ENCODE measurements at places on chromosomes 12 and 14.

GRCh38 chr12:5268424-5269210 lies 163.3 kb upstream of the NTF3 start:
- no peak for DNase-seq

GRCh38 chr12:57896115-57896433 lies 45.3 kb upstream of the ATP23 start:
- no peak for DNase-seq

DNA sequence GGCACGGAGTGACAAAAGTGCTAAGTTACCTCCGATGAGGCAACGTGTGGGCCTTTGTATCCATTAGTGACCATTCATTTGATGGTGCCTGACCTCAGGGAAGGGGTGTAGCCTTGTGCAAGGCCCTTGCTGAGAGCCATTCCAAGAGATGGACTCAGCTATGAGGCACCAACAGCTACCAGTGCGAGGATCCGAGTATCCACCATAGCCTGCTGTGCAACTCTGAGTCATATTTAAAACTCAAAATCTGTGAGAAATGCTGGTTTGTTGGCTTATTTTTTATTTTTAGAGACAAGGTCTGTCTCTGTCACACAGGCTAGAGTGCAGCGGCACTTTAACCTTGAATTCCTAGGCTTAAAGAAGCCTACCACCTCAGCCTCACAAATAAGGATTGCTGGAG lies 25.1 kb upstream of the WNK1 start:
- DNase-seq, result no peak

DNA sequence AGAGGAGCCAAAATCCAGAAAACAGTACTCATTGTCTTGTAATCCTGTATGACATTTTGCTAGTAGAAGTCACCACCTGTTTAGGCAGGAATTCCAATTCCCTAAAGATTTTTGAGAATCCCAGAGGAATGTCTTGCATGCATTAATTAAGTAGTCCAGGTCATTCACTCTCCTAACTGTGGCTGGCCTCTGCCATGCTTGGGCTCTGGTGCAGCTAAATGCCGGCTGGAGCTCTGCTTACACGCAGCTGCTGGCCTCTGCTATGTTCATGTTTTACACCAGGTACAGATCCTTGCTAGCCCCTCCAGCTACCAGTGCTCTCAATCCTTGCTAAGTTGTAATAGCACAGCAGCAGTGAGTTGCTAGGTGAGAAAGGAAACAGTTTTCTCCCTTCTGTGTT lies 16.3 kb upstream of the HIF1A start:
- peak; percentile 84 for DNase-seq

- DNase-seq, result no peak
These were observed 9.4 kb downstream of the WASHC4 start for GRCh38 chr12:105116969-105117368.

DNA sequence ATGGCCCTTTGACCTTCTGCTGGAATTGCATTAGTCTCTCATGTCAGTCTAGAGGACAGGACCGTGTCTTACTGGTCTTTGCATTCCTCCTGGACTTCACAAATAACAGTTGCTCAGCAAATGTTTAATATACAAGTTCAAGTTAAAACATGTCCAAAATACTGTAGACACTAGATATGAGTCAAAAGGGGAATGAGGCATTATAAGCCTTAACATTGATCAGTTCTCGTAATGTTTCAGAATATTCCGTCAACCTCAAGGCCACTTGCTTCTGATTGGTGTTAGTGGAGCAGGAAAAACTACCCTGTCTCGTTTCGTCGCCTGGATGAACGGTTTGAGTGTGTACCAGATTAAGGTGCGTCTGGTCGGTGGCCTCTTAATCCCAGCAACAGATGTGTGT lies 59.9 kb downstream of the HSP90AA1 start:
- DNase-seq, result no peak

DNA sequence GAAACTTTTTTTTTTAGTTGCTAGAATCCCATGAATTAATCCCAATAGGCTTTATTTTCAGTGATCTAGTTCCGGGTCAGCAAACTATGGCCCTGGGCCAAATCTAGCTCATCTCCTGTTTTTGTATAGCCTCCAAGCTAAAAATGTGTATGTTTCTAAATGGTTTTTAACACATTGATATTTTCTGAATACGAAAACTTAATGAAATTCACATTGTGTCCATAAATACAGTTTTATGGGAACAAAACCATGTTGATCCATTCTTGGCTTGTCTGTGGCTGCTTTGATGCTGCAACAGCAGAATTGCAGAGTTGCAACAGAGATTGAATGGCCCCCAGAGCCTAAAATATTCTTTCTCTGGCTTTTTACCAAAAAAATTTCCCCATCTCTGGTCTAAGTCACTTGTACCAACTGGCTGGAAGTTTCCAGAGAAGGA lies 47.5 kb downstream of the ZNF664 start:
- no peak for DNase-seq

GRCh38 chr12:10392394-10392930 lies 2.6 kb upstream of the KLRK1 start:
- DNase-seq, result peak; percentile 90

DNA sequence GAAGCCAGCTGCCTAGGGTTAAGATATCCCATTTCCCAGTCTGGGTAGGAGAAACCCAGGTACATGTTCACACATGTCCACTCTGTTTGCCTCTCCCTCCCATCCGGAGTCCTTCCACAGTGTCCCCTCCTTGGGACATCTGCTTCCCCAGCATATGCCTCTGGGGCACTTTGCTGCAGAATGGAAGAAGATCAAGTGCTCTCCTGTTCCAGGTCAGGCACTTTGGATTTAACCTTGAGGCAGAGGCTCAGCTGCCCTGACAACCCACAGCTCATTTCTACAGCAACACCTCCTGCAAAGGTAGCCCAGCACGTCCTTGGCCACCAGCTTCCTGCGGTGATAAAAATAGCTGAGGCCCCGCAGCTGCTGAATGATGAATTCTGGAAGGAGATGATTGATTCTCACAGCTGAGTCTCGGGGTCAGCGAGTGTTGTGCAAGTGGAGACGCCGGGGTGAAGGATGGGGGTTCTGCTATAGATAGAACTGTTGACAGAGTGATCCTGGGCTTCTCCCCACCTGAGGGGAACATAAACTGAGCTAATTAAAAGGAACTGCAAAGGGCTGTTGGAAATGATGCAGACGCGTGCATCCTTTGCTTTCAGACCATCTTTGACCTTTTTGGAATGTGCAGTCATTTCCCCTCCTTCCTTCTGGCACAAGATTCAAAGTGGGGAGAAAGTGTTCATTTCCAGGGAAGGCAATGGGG lies 145.0 kb downstream of the SLC38A6 start:
- no peak for DNase-seq

DNA sequence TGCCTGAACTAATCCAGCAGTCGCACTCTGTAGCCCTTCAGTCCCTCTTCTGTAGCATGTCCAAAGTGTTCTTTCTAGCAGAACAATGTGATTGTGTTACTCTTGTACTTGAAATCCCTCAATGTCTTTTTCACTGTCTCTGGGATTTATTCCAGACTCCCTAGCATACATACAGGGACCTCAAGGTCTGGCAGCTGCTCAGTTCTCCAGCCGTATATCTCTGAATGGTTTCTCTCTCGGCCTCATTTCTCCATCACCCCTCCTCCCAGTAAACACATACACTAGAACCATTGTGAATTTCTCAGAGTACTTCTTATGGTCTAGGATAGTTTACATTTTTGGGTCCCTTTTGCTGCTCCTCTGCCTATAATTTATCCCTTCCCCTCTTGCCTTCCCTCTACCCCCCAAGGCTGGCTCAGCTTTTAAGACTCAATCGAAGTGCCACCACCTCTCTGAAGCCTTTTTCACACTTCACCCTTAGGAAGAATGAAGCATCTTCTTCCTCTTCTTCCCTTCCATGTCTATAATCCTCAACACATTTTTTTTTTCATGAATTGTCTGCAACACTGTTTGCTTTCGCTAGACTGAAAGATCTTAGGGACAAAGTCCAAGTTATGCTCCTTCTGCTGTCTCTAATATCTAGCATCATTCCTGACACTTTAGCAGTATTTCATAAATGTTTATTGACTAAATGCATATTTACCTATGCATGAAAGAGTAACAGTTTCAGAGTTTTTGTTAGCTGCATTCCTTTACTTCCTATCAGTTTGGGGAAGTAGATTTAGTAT lies 446.1 kb downstream of the ZFP36L1 start:
- no peak for DNase-seq

- no peak for DNase-seq
These were observed 24.2 kb downstream of the SYNJ2BP start for GRCh38 chr14:70392676-70393075.

- DNase-seq, result no peak
These were observed 890 bp upstream of the BCL7A start for GRCh38 chr12:122020795-122021192.

DNA sequence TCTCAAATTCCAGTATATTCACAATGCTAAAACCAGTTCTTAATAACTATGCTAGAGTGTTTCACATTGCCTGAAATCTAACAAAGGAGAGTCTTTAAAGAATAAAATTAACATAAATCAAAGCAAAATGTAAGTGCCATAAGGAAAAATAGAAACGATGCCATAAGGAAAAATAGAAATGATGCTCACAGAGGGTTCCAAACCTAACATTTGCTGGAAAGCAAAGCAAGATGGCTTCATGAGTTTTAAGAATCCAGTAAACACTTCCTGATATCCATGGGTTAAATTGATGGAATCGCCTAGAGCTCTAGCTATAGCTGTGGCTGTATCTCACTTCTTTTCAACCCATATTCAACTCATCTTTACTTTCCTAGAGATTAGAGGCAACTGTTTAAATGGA lies 63.9 kb downstream of the GPR68 start:
- DNase-seq, result no peak

DNA sequence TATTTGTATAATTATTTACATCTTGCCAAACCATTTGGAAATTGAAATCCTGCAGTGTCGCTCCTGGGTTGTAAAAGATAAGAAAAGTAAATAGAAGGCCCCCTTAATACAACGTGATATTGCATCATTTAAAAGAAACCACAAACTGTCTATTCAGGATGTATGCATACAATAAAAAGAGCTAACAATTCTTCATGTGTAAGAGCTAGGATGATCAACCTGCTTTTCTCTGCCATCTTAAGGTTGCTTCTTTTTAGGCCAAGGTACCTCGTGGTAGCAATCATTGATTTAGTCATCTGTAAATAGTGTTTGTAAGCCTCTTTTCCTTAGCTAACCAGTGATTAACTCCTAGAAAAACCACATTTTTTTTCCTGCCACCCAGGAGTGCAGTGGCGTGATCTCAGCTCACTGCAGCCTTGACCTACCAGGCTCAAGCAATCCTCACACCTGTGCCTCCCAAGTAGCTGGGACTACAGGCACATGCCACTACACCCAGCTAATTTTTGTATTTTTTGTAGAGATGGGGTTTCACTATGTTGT lies 3.3 kb upstream of the USP44 start:
- no peak for DNase-seq

- DNase-seq, result no peak
These were observed 124.8 kb upstream of the WSCD2 start for GRCh38 chr12:108004319-108004718.

DNA sequence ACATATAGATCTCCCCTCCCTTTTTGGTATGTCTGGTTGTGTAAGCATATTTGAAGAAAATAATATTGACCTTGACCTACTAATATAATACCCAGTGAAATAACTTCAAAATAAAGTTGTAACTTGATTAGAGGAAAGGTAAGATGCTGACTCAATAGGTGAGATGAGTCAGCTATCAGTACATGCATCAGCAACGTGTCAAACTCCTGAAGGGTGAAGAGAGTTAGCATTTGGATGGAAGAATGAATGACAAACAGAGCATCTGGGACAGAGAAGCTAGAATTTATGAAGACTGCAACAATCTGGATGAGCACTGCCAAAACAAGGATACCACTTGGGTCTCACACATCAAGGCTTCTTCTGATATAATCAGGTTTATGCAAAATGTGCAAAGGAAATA lies 74.9 kb downstream of the PPP2R5E start:
- no peak for DNase-seq

- no peak for DNase-seq
These were observed 84.7 kb downstream of the TSPAN9 start for GRCh38 chr12:3161861-3162260.

DNA sequence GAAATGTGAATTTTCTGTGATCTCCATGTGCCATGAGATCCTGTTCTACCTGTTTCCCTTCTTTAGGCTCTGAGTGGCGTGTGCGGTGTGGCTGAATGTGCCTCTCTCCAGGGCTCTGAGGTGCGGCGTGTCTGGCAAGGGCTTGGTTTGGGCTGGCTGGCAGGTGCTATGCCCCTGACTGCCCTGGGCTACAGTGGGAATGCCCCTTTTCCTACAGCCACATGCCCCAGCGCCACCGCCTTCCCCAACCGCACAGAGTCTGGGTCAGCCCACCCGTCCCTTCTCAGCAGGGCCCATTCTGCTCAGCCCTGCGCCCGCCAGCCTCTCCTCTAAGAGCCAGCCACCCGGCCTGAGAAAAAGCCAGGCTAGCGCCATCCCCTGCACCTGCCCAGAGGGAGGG lies 24.7 kb downstream of the BTBD6 start:
- DNase-seq, result no peak

- no peak for DNase-seq
These were observed 1.1 kb downstream of the AJUBA start for GRCh38 chr14:22981090-22981875.

- peak; percentile 29 for DNase-seq
These were observed 58.0 kb upstream of the PSMA6 start for GRCh38 chr14:35234012-35234805.

GRCh38 chr14:90177539-90178189 lies 78.7 kb upstream of the PSMC1 start:
- DNase-seq, result no peak

- no peak for DNase-seq
These were observed 54.7 kb downstream of the PRIMA1 start for GRCh38 chr14:93733631-93734030.

DNA sequence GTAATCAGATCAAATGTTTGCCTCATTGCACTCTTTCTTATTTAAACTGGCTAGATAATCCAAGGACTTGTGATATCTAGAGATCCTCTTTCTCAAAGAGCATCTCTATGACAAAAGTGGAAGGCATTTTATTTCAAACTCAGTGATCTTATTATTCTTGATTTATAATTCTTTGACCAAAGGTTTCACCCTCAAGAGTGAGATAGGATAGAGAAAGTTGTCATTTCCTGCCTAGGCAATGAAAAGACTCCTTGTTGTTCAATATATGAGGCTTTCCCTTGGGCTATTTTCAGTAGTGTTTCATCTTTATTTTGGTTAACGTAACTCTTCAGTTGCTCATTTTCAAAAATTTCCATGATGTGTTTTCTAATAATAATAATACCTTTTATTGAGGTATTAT lies 18.0 kb upstream of the INSM2 start:
- DNase-seq, result no peak

GRCh38 chr12:78958941-78959340 lies 94.4 kb downstream of the SYT1 start:
- DNase-seq, result no peak

- no peak for DNase-seq
These were observed 94.3 kb downstream of the PPP2R5E start for GRCh38 chr14:63448841-63449240.

Data from astrocyte (in vitro differentiated cells and primary cell).